ENCODE measurements at places on chromosomes 1 and 21.

- no peak for DNase-seq
These were observed 2.4 kb upstream of the RNU5D-1 start for GRCh38 chr1:44733365-44733764.

DNA sequence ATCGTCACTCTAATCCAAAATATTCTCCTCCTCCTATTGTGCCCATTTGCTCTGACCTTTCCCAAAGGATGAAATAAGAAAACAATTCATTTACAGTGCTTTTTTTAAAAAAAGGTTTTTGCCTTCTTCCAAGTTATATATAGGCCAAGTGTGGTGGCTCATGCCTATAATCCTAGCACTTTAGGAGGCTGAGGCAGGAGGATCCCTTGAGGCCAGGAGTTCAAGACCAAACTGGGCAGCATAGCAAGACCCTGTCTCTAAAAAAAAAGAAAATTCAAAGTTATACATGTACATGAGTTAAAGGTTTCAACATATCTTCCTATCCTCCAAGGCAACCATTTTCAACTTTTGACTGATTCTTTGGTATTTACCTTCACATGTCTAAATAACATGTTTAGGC, 10.1 kb upstream of the USP1 start:
- no peak for DNase-seq

DNA sequence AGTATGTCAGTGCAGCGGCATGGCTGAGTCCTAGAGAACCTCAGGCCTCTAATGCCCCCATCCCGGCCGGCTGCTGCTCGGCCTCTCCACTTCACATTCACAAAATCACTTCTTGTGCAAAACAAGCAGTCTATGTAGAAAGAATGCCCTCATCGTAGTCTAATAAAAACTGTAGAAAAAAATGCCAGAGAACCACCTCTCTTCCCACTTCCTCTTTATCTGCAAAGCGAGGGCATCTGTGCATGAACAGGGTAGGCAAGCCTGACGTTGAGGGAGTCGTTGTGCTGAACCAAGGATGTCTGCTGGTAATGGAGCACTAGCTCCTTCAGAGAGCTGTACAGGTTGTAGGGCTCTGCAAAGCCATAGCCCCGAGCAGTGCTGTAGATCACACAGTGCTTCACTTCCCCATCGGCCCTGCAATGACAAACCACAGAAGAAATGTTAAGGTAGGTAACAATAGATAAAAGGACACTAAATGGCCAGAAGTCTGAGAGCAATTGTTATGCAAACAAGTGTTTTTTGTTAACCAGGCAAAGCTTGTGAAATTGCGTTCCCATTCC, 88.9 kb downstream of the PIK3R3 start:
- DNase-seq, result no peak

GRCh38 chr1:26907071-26907917, 6.5 kb downstream of the NR0B2 start:
- DNase-seq, result no peak

- no peak for DNase-seq
These were observed 5.1 kb downstream of the CLCNKA start for GRCh38 chr1:16026723-16027484.

DNA sequence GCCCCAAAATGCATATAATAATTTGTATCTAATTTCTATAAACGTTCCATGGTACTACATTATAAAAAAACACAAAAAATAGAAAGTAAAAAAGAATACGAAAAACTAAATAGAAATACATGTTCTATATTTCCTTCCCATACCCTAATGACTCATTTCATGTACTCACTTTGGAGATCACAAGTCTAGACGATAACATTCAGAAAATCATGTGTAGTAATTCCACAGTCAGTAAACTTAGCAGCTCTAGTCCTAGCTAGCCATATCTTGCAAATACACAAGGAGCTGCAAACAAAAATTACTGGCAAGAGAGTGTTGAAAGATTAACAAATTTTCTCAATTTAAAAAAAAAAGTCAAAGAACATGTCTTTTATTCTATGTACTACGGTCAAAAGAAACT, 1.4 kb downstream of the GOLPH3L start:
- no peak for DNase-seq

GRCh38 chr1:67166196-67166595, at the start of gene IL23R:
Gene IL23R (plus strand): TSS chr1:67166454. CDS start chr1:67168121, 1,667 bp downstream.
- no peak for DNase-seq

- DNase-seq, result no peak
These were observed 54.0 kb downstream of the RAB3B start for GRCh38 chr1:51936531-51936930.

DNA sequence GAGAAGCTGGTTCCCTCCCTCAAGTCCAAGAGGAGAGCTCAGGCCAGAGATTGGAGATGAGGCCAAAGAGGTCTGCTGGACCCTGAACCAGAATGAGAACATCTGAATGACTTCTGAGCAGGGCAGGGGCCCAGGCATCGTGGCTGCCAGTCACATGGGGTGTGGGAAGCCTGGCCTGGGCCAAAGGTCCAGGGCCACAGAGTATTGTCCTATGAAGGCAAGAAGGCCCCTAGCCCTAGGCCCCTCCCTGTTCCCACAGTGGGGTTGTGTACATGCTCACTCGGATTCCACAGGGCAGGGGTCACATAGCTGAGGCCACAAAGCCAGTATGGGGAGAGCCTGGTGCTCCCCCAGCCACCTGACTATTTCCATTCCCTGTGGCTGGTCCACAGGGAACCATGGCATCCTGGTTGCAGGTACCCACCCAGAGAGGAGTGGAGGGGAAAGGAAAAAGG, 18.5 kb upstream of the SLC1A7 start:
- DNase-seq, result no peak

- DNase-seq, result no peak
These were observed 67.5 kb downstream of the ZFYVE9 start for GRCh38 chr1:52209429-52209828.

DNA sequence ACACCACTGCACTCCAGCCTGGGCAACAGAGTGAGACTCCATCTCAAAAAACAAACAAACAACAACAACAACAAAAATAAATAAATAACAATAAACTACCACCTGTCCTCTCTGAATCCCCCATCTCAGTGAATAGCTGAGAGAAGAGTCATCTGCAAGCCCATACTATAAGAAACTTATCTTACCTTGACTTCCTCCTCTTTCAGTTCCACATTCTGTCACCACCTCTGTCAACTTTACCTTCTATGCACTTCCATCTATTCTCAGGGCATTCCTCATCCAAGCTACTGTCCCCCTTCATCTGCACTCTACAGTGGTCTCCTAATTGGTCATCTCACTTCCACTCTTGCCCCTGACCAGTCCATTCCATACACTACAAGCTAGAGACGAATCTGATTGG, 58.1 kb downstream of the KIAA0040 start:
- no peak for DNase-seq

GRCh38 chr21:42101246-42101645, 30.1 kb downstream of the UMODL1 start:
- DNase-seq, result no peak

DNA sequence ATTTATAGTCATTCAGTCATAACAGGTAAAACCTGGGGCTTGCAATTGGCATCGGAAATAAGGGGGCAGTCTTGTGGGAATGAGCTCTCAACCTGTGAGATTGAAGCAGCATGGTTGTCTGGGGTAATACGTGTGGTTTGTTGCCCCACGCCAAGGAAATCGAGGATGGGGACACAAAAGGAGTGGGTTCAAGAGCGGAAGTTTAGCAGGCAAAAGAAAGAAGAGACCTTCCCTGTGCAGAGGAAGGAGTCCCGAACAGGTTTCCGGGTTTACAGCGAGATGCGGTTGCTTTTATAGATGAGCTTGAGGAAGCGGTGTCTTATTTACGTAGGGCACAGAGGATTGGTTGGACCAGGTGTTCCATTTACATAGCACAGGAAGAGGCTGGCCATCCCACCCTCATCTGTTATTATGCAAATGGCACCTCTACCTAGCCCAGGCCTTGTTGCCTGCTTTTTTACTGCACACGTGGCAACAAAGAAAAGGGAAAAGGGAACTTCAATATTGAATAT, 37.3 kb downstream of the IFNAR1 start:
- DNase-seq, result peak; percentile 26

Data from NCI-H2081 (cell line).